ENCODE measurements at places on chromosomes 16 and 17.
A peak's percentile ranks its signal among the peaks of the same experiment; 100 is the strongest.

- no peak for DNase-seq
Observed at GRCh38 chr17:44907729-44908470, 7.4 kb downstream of the GFAP start.

DNA sequence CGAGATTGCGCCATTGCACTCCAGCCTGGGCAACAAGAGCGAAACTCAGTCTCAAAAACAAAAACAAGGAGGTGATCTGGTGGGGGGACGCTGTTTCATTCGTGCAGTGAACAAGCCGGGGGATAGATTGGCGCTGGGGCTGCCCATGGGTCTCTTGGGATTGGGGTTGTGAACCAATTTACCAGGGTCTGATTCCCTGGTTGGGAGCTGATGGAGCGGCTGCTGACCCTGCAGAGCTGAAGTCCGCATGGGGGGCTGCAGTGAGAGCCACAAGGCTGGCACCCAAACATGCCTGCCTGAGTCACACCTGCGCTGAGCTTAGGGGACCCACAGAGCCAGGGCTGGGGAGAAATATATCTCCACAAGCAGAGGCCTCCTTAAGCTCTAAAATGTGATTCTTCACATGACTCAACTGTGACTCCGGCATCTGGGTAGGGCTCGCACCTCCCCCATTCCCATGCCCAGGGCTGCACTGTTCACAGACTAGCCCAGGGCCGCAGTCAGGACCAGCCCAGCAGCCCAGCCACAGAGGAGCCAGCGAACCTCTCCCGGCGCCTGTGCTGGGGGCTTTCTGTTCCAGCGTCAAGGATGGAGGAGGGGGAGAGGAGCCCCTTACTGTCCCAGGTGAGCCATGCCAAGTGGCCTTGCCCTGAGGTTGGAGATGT, 5.0 kb downstream of the TSPAN10 start:
- DNase-seq: peak; percentile 93

DNA sequence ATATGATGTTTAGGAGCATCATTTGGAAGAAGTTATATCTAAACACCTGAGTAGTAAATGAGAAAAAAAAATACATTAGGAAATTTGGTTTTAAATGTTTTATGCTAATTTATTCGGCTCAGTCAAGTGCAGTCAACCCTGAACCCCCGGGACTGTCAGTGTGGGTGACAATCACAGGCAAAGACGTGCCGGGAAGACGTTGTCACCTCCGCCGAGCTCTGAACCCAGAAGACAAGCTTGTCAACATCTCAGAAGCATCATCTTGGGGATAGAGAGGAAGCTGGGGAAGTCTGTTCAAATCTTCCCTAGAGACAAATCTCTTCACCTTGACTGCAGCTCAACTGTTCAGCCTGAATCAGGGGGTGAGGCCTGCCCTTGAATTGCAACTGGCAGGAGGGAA, 159.7 kb downstream of the RBFOX3 start:
- DNase-seq: no peak

DNA sequence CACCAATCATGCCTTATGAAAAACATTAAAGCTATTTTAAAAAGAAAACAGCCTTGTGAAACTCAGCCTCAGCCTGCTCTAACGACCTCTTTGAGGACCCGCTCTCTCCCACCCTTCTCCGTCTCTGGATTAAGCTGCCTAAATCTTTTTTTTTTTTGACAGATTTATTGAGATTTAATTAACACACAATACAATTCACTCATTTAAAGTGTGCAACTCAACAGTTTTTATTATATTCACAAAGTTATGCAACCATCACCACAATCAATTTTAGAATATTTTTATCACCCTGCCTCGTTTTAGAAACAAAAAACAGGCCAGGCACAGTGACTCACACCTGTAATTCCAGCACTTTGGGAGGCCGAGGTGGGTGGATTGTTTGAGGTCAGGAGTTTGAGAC, 8.4 kb downstream of the CDR2L start:
- DNase-seq: no peak

GRCh38 chr17:41835800-41836549, at the start of gene NT5C3B:
Gene NT5C3B (minus strand): TSS chr17:41836232. CDS start chr17:41836193, 39 bp downstream.
- DNase-seq: peak; percentile 96

GRCh38 chr17:6666077-6666521, 14.5 kb downstream of the C17orf100 start:
- peak; percentile 87 for DNase-seq
